Stimulated activated CD4-positive, alpha-beta T cell treated with anti-CD3 and anti-CD28 coated beads, Interleukin-4, amount 100 ng/mL, for 1 hour (primary cell): ENCODE measurements at places on chromosomes 4 and X.

DNA sequence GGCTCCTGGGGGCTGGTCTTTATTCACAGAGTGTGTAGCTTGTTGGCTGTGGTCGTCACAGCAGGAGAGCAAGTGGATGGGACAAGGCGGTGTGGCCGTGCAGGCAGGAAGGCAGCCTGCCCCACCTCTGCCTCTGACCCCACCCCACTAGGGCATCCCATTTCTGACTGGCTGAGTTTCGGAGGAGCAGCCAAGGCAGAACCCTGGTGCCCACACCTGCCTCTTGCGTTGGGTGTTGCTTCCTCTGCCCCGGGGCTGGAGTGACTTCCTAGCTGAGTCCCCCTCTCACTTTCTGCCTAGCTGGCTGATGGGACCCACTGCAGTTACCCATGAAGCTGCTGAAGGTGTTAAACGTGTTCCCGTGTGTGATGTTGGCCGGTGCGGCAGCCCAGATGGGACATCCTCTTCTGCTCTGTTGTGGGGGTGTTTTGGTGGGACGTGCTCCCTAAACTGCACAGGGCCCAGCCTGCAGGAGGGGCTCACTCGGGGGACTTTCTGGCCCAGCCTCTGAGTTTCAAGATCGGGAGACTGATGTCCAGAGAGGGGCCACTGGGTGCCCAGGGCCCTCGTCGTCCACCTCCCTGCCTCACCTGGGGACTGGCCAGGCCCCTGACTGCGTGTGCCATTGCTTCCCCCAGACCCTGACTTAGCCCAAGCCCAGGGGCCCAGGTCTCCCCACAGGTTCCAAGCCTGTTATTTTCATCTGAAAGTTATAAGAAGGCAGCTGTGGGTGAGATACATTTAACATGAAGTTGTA is 101.5 kb downstream of the PSAPL1 start:
- no peak for DNase-seq

- DNase-seq, result no peak
Observed at GRCh38 chr4:123116412-123116811, 194.0 kb upstream of the NUDT6 start.

DNA sequence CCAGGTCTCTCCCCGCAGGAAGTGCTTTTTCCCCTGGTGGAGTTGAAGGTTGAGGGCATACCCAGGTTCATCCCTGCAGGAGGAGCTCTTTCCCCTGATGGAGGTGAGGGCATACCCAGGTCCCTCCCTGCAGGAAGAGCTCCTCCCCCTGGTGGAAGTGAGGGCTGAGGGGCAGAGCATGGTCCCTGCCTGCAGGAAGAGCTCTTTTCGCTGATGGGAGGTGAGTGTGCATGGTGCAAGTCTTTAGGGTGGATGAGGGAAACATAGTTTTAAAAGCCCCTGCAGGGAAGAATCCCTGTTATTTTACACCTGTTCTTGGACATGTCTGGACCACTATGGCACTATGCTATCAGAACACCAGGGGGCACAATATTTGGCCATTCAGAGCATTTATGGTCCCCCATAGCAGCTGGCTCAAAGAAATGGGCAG is 43.7 kb upstream of the PUDP start:
- no peak for DNase-seq

GRCh38 chrX:43557792-43558191 is 98.3 kb upstream of the MAOA start:
- peak; percentile 54 for DNase-seq

DNA sequence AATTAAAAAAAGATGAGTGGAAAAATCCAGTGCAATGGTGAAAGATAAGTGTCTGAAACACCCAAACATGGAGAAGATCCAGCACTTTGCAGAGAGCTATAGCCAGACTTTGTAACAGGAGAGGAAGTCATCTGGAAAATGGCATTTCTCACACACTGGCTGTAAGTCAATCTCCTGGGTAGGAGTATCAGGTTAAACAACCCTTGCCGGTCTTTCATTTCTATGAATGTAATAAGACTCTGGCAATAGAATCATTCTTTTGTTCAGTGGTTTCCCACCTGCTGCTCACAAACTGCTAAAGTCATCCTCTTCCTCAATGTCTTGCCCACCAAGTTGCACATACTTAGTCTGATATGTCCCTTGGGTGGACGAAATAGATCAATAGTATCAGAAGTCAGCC is 94.0 kb upstream of the ATP8A1 start:
- no peak for DNase-seq

DNA sequence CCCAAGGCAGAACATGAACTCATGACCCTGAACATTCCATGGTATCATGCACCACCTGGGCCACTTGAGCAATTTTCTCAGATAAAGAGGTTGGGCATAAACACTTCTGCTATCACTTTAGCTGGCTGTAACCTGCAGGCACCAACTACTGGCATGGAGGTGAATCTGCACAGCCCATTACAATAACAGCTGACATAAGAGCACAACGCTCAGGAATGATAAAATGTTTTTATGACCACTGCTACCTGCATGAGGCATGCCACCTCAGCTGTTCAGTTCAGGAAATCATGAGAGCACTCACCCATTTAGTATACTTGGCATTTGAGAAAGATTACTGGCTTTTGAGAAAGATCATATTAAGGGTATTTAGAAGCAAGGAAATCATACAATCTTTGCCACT is 85.7 kb upstream of the SPIN4 start:
- DNase-seq, result no peak

DNA sequence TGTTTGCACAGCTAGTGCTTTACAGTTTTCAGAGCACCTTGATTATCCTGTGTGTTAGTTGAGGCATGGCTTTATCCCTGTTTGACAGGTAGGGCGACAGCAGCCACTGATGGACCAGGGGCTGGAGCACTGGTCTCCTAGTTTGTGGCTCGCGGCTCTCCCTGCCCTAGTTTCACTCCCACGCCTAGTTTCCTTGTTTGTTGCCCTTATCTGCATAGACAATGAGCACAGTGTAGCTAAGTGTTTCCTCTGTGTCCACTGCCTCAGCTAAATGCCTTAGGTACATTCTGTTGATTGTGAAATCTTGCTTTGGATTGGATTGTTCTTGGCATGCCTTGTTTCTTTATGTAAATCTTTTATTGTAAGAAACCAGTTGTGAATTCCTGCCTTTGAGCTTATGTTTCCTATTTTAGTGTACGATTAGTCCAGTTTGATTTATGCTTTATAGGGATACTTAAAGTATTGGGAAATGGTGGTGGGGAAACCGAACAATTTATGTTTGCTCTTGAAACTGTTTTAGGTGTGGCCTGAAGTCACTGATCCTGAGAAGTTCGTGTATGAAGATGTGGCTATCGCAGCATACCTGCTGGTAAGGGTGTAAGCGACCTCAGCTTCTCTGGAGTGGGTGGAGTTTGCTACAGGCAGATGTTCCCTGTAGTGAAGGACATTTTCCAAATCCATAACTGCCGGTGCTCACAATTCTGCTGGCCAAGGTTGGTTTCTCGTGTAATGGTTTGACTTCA is 11.0 kb downstream of the TRMT44 start:
- no peak for DNase-seq

DNA sequence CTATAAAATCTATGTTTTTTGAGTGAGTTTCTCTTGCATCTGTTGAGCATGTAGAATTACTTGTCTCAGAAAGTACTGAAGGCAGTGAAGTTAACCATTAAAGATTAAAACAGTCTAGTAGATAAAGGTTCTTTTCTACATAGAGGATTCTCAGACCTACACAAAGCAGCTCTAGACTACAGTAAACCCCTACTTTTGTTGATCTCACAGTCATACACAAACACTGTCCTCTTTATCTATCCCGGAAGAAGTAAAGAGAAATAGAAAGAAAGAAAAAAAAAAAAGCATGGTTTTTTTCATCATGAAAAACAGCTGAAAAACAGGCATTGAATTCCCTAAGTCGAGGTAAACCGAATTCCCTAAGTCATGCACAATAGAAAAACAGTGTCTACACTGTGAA is 58.6 kb downstream of the COL25A1 start:
- DNase-seq, result no peak

GRCh38 chrX:25131055-25131454 is 115.3 kb upstream of the ARX start:
- DNase-seq, result no peak

GRCh38 chr4:11312389-11312788 is 116.3 kb downstream of the HS3ST1 start:
- no peak for DNase-seq

DNA sequence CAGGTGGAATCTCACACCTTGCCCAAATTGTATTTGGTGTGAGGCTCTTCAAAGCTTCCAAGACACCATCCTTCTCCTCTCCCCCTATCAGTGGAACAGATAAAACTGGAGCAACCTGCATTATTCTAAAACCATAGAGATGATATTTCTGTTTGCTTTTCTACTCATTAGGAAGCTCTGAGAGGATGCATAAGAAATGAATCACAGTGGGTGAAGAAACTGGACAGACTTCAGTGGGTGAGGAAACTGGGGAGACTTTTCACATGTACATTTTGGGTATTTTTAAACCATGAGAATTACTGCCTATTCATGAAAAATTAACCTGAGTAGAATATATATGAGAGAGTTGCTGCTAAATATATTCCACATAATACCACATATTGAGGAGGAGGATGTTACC is 16.4 kb downstream of the HAND2 start:
- DNase-seq, result no peak

DNA sequence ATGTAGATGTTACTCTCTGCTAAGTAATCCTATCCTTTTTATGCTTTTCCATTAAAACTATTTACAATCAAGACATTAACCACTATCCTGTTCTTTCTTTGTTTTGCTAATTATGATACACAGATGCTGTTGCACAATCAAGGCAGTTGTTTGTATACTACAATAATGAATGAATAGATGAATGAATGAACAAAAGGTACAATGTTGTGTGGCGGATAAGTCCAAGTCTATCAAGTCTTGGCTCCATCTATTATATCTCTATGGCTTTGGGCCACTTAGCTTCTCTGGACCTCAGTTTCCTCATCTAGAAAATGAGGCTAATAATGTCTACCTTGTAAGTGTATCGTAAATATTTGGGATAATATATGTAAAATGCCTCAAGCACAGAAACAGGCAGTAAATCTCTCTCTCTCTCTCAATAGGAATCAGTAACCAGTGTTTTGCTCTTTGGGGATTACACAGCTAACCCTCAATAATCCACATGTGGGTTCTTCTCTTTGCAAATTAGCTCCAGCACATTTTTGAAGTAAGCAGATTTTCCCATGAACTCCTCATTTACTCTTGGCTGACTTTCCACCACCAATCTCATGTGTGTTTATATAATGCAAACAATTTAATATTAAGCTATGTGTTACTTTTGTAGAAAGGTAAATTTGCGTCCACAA is 27.8 kb upstream of the TSPAN5 start:
- DNase-seq, result no peak

DNA sequence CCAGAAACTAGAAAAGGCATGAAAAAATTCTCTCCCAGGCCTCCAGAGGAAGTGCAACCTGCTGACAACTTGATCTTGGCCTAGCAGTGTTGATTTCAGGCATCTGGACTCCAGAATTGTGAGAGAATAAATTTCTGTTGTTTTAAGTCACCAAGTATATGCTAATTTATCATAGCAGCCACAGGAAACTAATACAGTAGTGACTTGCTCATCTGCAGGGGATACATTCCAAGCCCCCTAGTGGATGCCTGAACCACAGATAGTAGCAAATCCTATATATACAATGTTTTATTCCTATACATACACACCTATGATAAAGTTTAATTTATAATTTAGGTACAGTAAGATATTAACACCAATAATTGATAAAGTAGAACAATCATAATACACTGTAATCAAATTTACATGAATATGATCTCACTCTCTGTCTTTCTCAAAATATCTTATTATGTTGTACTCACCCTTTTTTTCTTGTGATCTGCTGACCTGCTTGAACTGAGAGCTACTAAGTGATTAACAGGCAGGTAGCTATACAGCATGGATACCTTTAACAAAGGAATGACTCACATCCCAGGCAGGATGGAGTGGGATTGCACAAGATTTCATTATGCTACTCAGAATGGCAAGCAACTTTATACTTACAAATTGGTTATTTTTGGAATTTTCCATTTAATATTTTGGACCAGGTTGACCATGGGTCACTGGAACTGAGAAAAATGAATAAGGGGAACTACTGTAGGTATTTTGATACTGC is 501.1 kb downstream of the KCNIP4 start:
- DNase-seq, result no peak

DNA sequence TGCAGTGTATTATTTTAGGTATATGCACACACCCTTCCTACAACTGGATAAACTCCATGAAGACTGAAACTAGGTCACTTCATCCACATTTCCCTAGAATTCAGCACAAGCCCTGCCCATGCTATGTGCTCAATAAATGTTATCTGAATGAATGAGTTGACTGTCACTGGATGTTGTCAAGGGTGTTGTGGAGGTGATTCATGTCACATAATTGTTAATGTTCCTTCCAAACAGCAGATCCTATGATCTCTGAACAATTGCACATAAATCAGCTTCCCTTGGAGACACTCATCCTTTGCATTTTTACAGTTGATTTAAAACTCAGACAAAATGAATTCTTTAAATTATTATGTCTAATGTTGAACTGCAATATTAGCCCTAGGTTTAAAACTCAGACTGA is 154.7 kb downstream of the TSPAN5 start:
- DNase-seq, result no peak

- DNase-seq, result no peak
Observed at GRCh38 chr4:80710748-80711451, 319.6 kb upstream of the BMP3 start.

DNA sequence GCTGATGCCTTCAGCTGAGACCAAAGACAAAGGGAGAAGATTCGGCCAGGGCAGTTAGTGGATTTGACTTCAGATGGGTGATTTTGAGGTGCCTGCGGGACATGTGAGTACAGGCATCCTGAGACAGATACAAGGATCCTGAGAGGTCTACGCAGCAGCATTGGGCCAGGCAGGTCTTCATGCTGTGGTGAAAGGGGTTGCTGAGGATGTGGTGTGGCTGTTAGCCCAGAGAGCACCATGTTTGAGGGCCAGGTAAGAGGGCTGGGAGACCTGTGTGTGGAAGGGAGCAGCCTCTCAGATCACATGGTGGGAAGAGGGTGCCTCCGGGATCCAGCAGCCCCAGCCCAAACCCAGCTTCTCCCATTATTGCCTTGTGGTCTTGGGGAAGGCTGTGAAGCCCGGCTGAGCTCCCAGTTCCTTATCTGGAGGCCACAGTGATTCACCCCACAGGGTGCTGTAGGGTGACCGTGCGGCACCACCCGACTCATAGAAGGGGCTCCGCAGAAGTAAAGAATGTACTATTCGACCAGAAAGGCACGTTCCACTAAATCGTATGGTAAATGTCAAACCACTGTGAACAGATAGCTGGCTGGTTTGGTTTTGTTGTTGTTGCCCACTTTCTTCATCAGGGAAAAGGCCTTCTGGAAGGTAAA is 27.7 kb upstream of the TADA2B start:
- no peak for DNase-seq

DNA sequence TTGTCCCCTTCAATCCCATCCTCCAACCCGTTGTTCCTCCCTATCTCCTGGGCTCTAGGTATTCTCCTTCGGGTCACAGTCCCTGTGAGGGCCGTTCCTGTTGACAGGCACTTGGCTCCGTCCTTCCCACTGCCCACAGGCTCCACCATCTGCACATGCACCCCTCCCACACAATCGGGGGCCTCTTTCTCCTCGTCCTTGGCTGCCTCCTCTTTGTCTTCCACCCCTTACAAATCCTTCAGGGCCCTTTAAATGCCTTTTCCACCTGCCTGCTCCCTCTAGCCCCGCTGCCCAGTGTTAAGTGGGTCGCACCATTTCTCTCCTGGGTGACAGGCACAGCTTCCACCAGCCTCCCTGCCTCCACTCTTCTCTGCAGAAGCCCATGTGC is 2.7 kb upstream of the AVPR2 start:
- no peak for DNase-seq

- DNase-seq, result no peak
Observed at GRCh38 chrX:100417681-100418080, 7.6 kb upstream of the PCDH19 start.

- no peak for DNase-seq
Observed at GRCh38 chrX:136260776-136261175, 9.6 kb upstream of the MAP7D3 start.

- DNase-seq, result no peak
Observed at GRCh38 chr4:1098311-1098925, 14.9 kb downstream of the RNF212 start.
